Stimulated activated effector memory CD8-positive, alpha-beta T cell treated with anti-CD3 and anti-CD28 coated beads, Interleukin-12 subunit alpha, Interleukin-12 subunit beta, amount 100 ng/mL, for 72 hours (primary cell): ENCODE measurements at places on chromosomes 6 and 20.

DNA sequence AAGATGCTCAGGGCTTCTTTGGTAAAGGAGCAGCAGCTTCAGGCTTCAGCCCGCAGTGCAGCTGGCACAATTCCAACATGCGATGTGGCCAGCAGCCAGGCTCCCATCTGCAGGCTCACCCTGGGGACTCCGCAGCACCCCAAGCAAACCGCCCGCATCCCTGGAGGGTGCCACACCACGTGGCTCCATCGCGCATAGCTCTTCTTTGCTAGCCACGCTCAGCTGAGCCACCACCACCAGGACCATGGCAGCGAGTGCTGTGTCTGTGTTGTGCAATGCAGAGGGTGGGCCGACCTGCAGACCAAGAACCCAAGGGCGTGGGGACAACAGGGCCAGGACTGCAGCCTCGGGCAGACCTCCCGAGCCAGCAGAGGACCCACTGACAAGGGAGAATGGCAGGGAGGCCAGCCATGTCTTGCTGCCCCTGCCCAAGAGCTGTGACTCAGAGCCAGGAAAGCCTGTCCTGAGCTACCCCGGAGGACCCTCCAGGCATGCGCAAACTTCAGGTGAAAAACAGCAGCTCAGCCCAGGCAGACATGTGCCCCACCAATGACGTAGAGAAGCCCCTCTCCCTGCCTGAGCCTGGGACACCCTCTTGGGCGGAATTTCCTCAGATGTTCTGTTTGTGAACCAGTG lies 87.8 kb downstream of the GINS1 start:
- DNase-seq: no peak

DNA sequence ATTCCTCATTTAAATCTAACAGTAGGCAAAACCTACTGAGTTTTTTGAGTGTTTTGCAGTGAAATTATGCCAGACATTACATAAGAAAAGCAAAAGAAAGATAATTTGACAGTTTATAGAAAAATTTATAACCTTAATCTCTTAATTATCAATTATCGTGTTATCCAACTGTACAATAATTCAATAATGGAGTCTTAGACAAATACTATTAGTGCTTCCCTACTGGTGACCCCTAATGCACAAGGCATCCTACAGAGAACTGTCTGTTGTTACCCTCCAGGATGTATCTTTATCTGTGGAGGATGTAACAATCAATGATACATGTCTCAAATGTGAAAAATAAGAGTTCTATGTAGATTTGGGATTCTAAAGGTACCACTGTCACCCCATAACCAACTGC lies 1687.6 kb downstream of the GRIK2 start:
- DNase-seq: no peak

DNA sequence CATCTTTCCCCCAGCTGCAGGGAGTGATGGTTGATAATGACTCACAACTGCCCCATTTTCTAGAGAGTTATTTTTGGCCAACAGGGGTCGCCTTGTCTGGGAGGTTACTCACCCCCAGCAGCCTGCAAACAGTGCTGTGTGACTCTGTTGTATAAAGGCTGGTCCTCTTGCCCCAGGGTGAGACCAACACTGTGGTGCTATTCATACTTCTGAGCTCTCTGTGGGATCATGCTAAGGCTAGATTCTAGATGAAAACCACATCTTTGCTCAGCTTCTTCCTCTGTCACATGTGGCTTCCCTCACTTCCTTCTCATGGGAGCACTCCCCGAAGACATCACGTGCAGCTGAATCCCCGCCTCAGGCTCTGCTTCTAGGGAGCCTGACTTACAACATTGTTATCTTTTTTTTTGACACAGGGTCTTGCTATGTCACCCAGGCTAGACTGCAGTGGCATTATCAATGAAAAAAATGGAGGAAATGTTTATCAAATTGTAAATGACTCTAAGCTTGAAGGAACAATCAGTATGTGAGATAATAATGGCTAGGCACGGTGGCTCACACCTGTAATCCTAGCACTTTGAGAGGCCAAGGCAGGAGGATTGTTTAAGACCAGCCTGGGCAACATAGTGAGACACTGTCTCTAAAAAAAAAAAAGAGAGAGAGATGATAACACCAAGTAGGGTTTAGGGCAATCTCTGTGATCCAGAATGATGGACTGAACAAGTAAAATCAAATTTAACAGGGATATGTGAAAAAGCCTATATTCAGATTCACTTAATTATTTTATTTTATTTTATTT lies 55.7 kb upstream of the SLC23A2 start:
- peak; percentile 66 for DNase-seq

- DNase-seq: no peak
Observed at GRCh38 chr20:45835825-45836224, 2.2 kb downstream of the SNX21 start.

DNA sequence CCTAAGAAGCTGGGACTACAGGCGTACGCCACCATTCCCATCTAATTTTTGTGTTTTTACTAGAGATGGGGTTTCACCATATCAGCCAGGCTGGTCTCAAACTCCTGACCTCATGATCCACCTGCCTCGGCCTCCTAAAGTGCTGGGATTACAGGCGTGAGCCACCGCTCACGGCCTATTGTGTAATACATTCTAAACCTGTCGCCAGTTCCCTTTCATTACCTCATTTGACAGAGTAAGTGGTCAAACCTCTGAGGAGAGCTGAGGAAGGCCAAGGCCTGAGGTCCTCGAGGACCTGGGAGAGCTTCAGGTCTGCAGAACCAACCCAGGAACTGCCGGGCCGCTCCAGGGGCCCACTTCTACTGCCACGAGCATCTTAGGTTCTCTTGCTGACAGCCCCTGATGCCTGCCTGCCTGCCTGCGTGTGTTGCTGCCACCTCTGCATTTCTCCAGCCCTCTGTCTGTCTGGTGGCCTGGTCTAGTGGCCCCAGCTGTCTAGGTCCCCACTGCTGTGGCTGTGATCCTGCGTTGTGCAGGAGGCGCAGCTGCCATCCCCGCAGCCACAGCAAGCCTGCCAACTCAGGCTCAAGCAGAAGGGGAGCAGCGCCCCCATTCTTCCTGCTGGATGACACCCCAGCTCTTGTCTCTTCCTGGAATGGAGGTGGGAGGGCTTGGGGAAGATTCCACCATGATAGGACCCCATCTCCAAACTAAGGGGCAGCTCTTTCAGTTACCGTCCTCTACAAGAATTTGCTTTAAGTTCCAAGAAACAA lies 45.3 kb downstream of the PRR18 start:
- DNase-seq: no peak

- no peak for DNase-seq
Observed at GRCh38 chr20:59514554-59514953, 89.8 kb upstream of the PHACTR3 start.

- DNase-seq: no peak
Observed at GRCh38 chr6:112906726-112907125, 559.6 kb downstream of the RFPL4B start.

GRCh38 chr6:12301018-12301417 lies 10.9 kb downstream of the EDN1 start:
- no peak for DNase-seq
